ENCODE measurements at places on chromosomes 4 and X.

- DNase-seq = no peak
Observed at GRCh38 chr4:14920237-14920636, 82.0 kb upstream of the CPEB2 start.

DNA sequence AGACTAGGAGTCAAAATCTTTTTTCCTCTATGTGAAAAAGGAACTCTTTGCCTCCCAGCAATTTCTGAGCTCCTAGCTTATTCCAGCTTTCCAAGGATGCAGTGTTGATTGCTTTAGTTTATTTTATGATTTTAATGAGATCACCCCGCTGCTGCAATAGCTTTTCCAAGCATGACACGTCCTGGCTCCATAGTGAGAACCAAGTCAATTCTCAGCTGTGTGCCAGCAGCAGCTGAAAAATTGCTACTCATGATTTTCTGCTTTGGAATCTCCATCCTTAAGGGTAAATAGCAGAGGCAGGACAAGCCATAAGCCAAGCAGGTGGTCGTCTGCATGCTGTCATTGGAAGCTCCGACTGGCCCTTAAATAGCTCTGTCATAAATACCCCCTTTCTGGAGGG lies 64.5 kb downstream of the FTHL17 start:
- DNase-seq = no peak

DNA sequence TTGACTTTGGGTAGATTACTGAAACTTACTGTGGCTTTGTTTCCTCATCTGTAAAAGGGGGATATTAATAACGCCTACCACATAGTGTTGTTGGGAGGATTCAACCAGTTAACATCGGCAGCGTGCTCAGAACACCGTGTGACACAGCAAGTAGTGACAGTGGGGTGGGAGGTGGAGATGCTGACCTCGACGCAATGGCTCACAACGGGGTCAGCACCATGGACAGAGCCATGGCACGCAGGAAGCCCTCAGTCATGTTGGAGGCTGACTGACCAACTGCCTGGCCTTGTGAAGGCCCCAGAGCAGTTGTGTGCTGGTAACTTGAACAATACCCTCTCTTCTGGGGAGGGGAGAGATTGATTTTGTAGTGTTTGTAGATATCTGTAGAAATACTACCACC lies 93.2 kb downstream of the WFS1 start:
- DNase-seq = peak; percentile 57

GRCh38 chr4:186886759-186887158 lies 163.1 kb upstream of the FAT1 start:
- DNase-seq = no peak

- DNase-seq = no peak
Observed at GRCh38 chr4:106766519-106766918, 269.6 kb downstream of the DKK2 start.

GRCh38 chrX:17601441-17602200 lies 135.7 kb upstream of the SCML1 start:
- DNase-seq = no peak

DNA sequence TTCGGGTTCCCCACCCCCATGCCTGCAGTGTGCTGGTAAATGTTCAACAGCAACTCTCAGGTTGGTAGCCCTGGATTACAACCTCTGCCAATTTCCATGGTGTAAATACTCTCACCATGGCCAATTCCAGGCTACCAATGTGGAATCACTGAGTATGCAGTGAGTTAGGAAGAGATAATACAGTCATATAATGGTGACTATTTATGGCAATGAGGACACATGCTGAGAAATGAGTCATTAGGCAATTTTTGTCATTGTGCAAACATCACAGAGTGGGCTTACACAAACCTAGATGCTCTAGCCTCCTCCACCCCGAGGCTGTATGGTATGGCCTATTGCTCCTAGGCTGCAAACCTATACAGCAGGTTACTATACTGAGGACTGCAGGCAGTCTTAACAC lies 4.6 kb upstream of the CLDN24 start:
- peak; percentile 4 for DNase-seq

DNA sequence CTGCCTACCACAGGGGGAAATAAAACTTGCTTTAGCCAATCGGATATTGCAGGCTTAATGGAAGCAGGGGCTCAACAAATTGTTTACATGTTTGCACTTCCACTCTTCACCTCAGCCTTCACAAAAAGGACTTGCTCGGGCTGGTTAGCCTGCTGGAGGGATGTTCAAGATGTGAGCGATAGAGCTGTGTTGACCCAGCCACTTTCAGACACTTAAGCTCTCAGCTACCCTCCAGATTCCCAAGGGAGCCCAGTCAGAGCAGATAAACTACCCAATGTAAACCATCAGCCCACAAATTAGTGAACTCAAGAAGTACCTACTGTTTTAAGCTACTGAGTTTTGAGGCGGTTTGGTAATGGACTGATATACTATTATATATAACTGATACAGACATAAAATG lies 508.4 kb upstream of the FTHL17 start:
- peak; percentile 75 for DNase-seq

GRCh38 chr4:150136036-150136435 lies 57.8 kb downstream of the DCLK2 start:
- DNase-seq = no peak

- peak; percentile 1 for DNase-seq
Observed at GRCh38 chrX:105610411-105610810, 211.9 kb upstream of the NRK start.

GRCh38 chrX:119105826-119106225 lies 21.8 kb downstream of the KIAA1210 start:
- DNase-seq = peak; percentile 20

- no peak for DNase-seq
Observed at GRCh38 chr4:52711834-52712250, 39.4 kb downstream of the ERVMER34-1 start.

DNA sequence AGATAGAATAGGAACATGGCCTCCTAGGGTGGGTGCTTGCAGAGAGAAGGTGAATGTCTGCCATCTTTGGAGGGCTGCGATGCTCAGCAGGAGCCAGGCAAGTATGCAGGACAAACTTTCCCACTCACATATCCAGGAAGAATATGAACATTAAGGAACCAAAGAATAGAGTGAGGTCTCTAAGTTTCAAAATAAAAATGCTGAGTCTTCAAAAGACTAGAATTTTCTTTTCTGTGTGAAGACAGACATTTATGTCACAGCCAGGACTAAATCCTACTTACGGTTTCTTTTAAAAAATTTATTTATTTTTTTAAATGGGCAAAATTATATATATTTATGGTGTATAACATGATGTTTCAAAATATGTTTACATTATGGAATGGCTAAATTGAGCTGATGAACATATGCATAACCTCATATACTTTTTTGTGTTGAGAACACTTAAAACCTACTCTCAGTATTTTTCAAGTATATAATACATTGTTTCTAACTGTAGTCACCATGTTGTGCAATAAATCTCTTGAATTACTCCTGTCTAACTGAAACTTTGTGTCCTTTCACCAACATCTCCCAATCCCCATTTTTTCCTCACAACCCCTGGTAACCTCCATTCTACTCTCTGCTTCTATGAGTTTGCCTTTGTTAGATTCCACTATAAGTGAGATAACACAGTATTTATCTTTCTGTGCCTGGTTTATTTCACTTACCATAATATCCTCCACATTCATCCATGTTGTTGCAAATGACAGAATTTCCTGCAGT lies 177.8 kb upstream of the HAND2 start:
- DNase-seq = no peak

DNA sequence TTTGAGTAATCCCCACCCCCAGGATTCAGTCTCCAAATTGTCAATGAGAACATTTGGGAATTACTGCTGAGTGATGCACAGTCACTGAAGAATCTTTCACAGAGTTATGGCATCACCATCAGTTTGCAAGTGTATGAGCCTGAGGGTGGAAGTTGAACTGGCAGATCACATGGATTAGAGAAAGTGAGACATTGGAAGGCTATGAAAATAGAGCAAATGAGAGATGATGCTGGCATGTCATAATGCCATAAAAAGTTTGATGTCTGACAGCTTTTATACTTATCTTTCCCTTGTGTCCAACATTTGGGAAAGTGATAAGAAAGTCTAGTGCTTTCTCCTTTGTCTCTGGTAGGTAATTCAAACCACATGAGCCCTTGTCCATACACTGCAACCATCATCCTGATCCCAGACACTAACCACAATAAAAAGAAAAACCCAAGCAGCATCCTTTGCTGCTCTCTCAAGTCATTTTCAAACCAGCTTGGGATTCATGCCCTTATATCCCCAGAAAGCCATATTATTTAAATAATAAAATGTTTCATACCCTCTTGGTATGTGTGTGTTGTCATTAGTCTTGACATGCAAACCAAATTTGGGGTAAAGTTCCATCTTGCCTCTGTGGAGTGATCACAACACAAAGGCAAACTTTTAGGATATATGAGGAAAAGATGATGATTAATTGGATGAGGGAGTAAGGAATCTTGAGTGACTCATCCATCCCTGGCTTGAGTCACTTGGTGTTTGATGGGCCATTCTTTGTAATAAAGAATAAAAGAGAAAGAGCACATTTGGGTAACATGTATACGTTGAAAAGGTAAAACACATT lies 438.9 kb downstream of the GRXCR1 start:
- no peak for DNase-seq

- no peak for DNase-seq
Observed at GRCh38 chr4:36773467-36773866, 471.1 kb upstream of the NWD2 start.

DNA sequence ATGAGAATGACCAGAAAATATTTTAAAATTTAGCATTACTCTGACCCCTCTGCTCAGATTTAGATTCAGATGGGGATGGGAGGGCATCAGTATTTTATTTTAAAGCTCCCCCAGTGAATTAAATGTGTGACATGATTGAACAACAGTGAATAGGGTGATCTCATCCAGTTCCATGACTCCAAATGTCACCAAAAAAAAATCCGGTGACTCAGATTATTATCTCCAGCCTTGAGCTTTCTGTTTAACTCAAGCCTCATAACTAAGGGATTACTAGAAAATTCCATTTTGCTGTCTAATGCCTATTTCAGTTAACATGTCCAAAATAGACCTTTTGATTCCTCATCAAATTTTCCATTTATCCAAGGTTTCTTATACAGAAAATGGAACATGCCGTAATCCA lies 121.8 kb upstream of the TMEM47 start:
- DNase-seq = no peak

- no peak for DNase-seq
Observed at GRCh38 chr4:187268940-187269339, 545.3 kb upstream of the FAT1 start.

- DNase-seq = no peak
Observed at GRCh38 chr4:88794952-88795351, 97.3 kb upstream of the NAP1L5 start.

DNA sequence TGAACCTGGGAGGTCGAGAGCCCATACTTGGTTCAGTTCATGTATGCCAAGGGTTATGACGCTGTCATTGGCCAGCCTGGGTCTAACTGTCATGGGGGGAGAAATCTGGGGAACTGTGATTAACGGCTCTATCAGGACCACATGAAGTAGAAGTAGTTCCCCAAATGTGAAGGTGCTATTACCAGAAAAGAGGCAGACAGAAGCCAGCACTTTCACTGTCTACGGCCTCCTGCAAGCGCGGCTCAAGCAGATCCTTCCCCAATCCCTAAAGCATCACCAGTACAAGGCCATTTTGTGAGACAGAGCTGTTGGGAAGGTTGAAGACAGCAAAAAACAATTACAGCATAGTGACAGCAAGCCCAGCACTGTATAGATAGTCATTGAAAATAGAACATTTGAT lies 37.5 kb downstream of the HOPX start:
- DNase-seq = no peak

- DNase-seq = no peak
Observed at GRCh38 chr4:15376594-15376993, 51.2 kb upstream of the C1QTNF7 start.

DNA sequence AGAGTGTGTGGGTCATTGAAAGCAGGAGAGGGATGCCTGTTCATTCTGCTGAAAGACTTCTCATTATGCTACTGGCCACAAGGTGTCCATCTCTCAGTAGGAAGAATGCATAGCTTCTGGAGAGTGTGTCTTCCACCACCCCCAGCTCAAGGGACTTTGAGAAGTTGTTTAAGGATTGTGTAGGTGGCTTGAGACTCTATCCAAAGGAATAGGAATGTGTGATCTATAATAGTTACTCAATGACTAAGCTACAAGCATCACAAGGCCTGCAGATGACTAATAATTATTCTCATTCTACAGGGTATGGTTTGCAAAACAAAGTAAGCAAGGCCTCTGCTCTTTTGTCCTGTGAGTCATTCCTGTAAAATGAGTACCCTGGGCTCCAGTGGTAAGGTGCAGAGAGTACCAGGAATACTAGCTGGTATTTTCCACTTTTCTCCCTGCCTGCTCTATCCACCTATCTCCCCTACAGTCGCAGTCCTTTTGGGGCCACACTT lies 279.8 kb upstream of the BOD1L1 start:
- peak; percentile 84 for DNase-seq

DNA sequence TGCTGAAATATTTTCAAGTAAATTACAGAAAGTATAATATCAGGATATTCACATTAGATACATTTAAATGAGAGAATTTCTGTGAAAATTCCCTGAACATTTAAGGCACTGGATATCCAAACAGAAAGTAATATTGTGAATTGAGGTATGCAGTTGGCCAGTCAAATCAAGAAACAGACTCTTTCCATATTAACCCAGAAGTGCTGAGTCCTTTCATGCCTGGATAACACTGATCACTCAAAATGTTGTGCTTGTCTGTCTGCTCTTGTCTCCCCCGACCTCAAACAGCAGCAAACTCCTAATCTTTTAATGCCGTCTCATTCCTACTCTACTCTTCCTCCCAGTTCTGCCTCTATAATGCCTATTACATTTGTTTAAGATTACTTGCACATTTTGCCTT lies 51.2 kb downstream of the TBC1D9 start:
- DNase-seq = no peak

GRCh38 chr4:61254406-61254805 lies 54.3 kb downstream of the ADGRL3 start:
- DNase-seq = no peak

- peak; percentile 82 for DNase-seq
Observed at GRCh38 chrX:13428053-13428786, 108.4 kb upstream of the ATXN3L start.

GRCh38 chr4:144547678-144548298 lies 98.2 kb upstream of the HHIP start:
- DNase-seq = no peak

GRCh38 chr4:26717332-26717731 lies 133.4 kb downstream of the TBC1D19 start:
- DNase-seq = peak; percentile 76

GRCh38 chr4:183580370-183580769 lies 75.5 kb downstream of the ING2 start:
- DNase-seq = no peak

DNA sequence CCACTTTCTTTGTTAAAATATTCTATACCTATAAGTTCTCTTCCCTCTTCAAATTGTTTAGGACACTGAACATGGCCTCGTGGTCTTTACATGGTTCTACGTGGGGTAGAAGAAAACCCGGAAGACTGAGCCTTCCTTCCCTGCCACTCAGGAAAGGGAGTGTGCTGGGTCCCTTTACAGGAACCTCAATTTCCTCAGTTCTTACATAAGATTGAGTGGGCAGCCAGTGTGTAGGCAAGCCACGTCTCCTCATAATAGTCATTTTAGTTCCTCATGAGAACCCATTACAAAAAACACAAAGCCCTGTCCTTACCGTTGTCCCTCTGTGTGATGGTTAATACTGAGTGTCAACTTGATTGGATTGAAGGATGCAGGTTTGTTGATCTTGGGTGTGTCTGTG lies 28.7 kb upstream of the SMIM10L2A start:
- DNase-seq = no peak

- DNase-seq = no peak
Observed at GRCh38 chr4:148207068-148207467, 235.1 kb downstream of the NR3C2 start.

- DNase-seq = no peak
Observed at GRCh38 chrX:6002056-6002455, 226.6 kb downstream of the NLGN4X start.

GRCh38 chr4:78660559-78660958 lies 109.0 kb downstream of the ANXA3 start:
- DNase-seq = no peak
